Mesenchymal stem cell (in vitro differentiated cells and primary cell): ENCODE measurements at places on chromosomes 2 and 18.

DNA sequence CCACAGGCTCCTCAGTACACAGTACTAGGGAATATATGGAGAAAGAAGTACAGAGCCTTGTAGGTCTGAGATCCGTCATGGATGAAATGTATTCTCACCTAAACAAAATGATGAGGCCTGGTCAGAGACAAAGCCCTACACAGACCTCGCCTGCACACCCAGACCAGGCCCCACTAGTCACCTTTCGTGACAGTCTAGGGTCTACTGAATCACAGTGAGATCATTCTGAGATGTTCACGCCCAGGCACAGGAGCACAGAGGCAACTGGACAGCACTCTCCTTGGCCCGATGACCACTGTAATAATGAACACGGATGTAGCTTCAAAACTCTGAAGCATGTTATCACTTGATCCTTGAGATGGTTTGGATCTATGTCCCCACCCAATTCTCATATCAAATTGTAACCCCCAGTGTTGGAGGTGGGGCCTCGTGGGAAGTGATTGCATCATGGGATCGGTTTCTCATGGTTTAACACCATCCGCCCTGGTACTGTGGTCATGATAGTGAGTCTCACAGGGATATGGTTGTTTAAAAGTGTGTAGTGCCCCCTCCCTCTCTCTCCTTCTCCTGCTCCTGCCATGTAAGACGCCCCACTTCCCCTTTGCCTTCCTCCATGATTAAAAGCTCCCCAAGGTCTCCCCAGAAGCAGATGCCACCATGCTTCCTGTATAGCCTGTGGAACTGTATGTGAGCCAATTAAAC, 15.1 kb downstream of the DOCK10 start:
- DNase-seq = no peak

DNA sequence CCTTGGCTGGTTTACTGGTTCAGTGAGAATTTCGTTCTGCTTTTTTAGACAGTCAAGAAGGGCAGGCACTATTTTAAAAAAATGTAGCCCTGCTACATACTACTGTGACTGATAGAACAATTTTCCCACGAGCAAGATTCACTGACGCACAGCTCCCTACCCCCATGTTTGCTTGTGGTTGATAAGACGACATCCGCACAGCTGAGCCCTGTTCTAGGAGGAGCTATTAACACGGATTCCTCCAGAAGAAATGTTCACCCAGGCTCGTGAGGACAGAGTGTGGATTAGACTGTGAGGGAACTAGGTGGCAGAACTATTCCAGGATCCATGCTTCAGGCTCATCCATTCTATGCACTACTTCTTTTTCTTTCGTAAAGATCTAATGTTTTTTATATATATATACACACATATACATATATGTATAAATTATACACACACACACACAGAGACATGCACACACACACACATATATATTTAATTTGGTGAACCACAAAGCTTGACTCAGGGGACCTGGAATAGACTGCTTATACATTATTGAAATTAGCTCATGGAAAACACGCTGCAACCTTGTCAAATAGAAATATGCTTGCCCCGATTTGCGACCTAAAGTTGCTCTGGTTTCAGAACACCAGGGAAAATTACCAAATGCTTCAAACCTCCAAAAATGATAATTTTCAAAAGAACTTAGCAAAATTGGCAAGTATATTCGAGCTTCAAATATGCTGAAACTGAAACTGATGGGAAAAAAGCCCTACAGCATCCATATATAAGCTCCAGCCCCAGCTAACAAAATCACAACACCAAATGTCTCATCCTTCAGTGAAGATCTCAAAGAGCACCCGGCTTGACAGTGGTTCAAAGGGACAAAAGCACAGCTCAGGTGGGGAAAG, 370.4 kb downstream of the SOCS6 start:
- no peak for DNase-seq

GRCh38 chr2:39325966-39326365, 82.2 kb upstream of the CDKL4 start:
- DNase-seq = peak; percentile 24

- no peak for DNase-seq
Observed at GRCh38 chr18:30271716-30272115, 770.8 kb downstream of the DSC3 start.

DNA sequence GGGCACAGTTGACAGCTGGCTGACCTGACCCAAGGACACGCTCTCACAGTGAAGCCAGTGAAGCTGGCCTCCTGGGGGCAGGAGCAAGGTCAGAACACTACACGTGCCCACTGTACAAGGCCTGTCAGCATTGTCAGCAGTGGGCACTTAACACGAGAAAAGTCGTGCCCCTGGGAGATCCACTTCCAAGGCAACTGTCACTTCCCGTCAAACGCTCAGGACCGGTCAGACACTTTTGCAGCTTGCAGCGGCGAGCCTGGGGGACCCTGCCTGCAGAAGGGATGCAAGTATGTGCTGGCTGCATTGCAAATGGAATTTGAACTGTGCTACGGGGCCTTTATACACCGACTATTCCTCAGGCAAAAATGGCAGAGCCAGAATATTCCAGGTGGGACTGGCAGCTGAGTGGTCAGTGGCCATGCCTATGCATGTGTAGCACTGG, 176.2 kb downstream of the BCL2 start:
- DNase-seq = no peak

- peak; percentile 31 for DNase-seq
Observed at GRCh38 chr2:206856513-206856912, 82.8 kb upstream of the CPO start.

DNA sequence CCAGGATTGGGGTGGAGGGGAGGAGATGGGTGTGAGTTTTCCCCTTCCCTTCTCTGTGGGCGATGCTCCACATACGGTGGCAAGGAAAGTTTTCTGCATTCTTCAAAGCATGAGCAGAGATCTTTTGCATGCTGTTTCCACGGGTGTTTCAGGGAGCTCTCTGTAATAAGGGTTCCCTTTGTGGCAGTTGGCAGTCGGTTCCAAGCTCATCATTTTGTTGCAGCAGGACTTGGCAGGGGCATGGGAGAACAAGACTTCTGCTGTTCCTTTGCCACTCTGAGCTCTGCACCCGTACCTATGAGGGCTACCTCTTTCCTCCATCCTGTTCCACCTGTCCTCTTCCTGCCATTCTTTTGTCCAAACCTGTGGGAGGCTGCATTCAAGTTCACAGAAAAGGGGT, 71.3 kb upstream of the SPRED2 start:
- no peak for DNase-seq

- DNase-seq = no peak
Observed at GRCh38 chr2:43152186-43152585, 74.2 kb downstream of the ZFP36L2 start.

DNA sequence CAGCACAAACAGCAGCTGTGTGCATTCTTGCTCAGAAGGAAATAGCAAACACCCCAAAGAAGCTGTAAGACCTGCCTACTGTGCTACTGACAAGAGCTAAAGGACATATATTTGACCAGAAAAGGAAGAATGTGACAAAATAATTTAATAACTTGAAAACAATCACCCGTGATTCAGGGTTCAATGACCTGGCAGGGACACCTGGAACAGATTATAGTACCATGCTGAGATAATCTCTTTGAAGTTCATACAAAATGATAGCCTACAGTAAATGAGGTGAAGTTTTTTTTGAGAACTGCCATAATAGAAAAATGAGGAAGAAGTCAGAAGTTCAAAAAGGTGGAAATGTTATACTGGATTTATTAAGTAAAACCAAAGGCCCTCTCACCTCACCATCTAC, 324.8 kb upstream of the GULP1 start:
- no peak for DNase-seq

GRCh38 chr18:39380866-39381265, 1815.3 kb upstream of the CELF4 start:
- no peak for DNase-seq

- DNase-seq = no peak
Observed at GRCh38 chr2:182242609-182243008, 184.2 kb downstream of the PDE1A start.

- DNase-seq = no peak
Observed at GRCh38 chr2:2702385-2702784, 371.3 kb upstream of the MYT1L start.

- DNase-seq = no peak
Observed at GRCh38 chr2:109127556-109127955, 1.4 kb upstream of the SH3RF3 start.

DNA sequence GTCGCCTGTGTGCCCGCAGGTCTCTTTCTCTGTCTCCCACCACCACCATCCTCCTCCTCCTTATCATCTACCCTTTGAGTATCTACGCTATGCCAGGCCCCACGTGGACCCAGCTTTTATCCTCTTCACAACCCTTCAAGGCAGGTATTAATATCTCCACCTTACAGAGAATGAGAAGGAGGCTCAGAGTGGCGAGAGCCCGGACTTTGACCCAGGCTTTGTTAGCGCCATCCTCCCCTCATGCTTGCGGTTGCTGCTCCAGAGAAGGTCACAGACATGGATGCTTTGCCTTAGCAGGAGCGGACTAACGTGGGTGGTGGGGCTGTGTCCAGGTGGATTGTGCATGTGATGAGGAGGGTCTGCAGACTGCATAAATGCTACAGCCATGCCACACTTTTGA, 119.8 kb downstream of the CELF4 start:
- no peak for DNase-seq

GRCh38 chr2:216016581-216016980, 3.2 kb upstream of the MREG start:
- DNase-seq = no peak

DNA sequence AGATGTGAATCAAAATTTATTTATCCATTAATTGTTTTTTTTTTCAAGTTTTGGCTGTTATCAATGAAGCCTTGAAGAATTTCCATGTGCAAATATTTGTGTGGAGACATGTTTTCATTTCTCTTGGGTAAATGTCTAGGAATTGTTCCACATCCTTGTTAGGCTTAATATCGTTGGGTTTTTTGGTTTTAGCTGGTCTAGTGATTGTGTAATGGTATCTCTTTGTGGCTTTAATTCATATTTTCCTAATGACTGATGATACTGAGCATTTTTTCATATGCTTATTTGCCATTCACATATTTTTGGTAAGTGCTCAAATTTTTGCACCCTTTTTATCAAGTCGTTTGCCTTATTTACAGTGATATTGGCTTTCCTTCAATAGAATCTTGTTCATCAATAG, 250.3 kb upstream of the EPHA4 start:
- DNase-seq = no peak

GRCh38 chr2:113073325-113073834, 5.6 kb downstream of the IL1F10 start:
- no peak for DNase-seq

- DNase-seq = peak; percentile 81
Observed at GRCh38 chr2:238231251-238231793, 8.5 kb downstream of the HES6 start.

DNA sequence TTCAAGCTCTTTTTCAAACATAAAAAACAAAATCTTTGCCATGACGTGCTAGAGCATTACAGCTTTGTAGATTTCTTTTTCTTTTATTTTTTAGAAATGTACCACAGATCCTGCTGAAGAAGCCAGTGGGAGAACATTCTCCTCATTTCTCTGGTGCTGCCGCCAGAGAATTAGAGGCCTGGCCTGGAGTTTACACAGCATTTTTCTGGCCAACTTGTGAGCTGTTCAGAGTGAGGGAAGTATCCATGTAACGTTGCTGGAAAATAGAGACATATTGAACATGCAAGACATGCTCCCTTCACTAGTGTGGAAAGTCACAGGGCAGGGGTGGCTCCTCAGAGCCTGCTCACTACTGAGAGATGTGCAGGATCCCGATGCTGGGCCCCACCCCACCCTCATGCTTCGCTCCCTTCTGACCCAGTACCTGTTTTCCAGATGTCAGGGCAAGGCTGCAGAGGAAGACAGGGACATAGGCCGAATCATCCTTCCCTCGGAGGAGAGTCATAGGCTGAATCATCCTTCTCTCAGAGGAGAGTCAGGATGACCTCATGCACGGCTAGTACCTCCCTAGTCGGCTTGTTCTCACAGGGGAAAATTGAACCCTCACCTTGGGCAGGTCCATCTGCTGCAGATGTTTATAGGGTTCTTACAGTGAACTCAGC, 298.5 kb downstream of the INSIG2 start:
- no peak for DNase-seq

DNA sequence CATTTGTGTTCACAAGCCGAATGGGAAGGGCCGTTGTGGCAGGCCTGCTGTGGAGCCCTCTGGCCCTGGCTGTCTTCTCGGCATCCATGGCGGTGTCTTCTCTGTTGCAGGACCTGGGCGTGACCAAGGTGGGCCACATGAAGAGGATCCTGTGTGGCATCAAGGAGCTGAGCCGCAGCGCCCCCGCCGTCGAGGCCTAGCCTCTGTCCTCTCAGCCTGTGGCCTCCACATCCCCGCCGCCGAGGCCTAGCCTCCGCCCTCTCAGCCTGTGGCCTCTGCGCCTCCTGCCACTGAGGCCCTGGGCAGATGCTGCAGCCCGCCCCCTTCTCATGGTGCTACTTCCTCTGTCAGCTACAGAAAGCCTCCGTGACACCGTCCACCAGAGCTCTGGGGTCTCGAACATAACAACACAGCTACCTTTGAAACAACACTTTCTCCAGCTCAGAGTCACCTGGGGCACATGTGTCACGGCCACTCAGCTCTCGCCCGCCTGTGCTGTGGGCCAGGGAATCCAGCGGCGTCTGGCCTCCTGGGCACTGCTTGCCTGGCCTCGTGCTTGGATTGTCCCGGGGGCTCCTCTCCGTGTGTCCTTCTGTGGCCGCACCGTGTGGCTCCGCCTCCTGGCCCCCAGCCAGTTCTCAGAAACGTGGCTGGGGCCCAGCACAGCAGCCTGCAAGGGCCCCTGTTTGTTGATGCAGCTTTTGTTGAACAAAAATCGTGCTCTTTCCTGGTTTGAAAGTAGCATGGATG, 97.1 kb downstream of the USP40 start:
- DNase-seq = no peak

GRCh38 chr2:53379547-53379946, 388.1 kb upstream of the CHAC2 start:
- no peak for DNase-seq

- DNase-seq = no peak
Observed at GRCh38 chr2:189213250-189213649, 33.7 kb upstream of the COL5A2 start.

DNA sequence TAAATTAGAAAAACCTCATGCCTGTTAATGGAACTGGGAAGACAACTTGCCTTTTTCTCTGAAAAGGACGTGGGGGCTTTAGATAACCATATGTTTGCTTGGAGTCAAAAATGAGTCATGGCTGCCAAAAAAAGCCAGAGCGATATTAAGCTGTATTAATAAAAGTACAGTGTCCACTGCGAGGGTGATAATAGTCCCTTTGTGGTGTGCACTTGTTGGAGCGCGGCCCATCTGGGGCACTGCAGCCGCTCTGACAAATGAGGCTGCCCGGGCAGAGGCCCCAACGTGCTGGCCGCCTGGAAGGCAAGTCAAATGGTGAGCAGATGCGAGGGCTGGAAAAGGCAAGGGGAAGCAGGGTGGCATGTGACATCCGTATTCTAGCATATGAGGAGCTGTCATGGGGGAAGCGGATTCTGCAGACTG, 103.3 kb upstream of the NCK2 start:
- DNase-seq = no peak
